ENCODE measurements at places on chromosomes 12 and 14.

DNA sequence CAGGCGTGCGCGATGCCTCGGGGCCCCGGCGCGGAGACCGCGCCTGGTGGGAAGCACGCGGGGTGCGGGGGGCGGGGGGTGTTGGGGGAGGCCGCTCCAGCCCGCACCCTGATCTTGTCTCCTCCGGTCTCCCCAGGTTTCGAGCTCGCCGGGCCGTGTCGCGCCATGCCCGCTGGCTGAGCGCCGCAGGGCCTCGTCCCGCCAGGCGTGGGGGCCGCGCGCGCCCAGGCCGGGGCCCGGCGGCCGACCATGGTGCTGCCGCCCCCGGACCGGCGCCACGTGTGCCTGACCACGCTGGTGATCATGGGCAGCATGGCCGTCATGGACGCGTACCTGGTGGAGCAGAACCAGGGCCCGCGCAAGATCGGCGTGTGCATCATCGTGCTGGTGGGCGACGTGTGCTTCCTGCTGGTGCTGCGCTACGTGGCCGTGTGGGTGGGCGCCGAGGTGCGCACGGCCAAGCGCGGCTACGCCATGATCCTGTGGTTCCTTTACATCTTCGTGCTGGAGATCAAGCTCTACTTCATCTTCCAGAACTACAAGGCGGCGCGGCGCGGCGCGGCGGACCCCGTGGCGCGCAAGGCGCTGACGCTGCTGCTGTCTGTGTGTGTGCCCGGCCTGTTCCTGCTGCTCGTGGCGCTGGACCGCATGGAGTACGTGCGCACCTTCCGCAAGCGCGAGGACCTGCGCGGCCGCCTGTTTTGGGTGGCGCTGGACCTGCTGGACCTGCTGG lies 2.4 kb downstream of the TMEM121 start:
- H3K4me3 ChIP-seq, result peak overlapping the region; percentile 56
- H3K27me3 ChIP-seq, result no peaks in the 10 kb centered on the region
- no peak overlapping the region for H3K27ac ChIP-seq
- DNase-seq, result no peak
- H3K4me1 ChIP-seq, result peaks cover 7% of the 10 kb centered on the region

DNA sequence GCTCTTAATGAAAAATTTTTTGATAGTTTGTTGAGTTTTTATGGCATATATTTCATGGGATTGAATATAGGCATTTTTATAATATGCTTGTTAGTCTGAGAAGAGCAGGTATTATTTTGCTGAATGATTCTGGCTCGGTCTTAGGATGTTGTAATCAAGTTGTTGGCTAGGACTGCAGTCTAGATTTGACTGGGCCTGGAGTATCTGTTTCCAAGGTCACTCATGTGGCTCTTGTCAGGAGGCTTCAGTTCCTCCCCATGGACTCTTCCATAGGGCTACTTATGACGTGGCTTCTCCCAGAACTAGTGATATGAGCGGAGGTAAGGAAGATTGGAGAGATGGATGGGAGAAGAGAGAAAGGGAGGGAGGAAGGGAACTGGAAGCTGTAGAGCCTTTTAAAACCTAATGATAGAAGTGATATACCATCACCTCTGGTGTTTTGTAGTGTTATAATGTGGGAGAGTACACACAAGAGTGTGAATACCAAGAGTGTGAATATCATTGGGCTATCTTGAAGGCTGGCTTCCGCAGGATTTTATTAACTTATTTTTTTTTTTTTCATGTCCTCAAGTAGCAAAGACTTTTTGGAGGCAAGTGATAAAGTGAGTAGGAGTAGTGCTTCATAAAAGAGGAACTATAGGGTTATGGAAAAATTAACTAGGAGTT lies 4.4 kb downstream of the MNAT1 start:
- no peak overlapping the region for H3K27ac ChIP-seq
- no peaks in the 10 kb centered on the region for H3K36me3 ChIP-seq
- peaks cover 11% of the 10 kb centered on the region for H3K4me1 ChIP-seq
- H3K4me3 ChIP-seq, result no peak overlapping the region
- DNase-seq, result no peak

- no peak for DNase-seq
- no peak overlapping the region for H3K27ac ChIP-seq
- no peaks in the 10 kb centered on the region for H3K36me3 ChIP-seq
- H3K27me3 ChIP-seq, result no peaks in the 10 kb centered on the region
Measured at GRCh38 chr14:86640288-86640687, 1110.3 kb downstream of the FLRT2 start.

GRCh38 chr14:81449576-81449975 lies 49.5 kb upstream of the STON2 start:
- H3K4me1 ChIP-seq, result no peaks in the 10 kb centered on the region
- H3K4me3 ChIP-seq, result no peak overlapping the region
- H3K27me3 ChIP-seq, result peaks cover 16% of the 10 kb centered on the region
- H3K36me3 ChIP-seq, result no peaks in the 10 kb centered on the region
- no peak overlapping the region for H3K27ac ChIP-seq

DNA sequence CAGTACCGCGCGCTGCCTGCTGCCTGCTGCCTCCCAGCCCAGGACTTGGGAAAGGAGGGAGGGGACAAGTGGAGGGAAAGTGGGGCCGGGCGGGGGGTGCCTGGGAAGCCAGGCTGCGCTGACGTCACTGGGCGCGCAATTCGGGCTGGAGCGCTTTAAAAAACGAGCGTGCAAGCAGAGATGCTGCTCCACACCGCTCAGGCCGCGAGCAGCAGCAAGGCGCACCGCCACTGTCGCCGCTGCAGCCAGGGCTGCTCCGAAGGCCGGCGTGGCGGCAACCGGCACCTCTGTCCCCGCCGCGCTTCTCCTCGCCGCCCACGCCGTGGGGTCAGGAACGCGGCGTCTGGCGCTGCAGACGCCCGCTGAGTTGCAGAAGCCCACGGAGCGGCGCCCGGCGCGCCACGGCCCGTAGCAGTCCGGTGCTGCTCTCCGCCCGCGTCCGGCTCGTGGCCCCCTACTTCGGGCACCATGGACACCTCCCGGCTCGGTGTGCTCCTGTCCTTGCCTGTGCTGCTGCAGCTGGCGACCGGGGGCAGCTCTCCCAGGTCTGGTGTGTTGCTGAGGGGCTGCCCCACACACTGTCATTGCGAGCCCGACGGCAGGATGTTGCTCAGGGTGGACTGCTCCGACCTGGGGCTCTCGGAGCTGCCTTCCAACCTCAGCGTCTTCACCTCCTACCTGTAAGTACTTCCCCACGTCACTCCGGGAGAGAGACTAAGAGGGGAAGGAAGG lies at the start of gene LGR5:
Gene LGR5 (plus strand): TSS at position 186 of the 732 bp plus-strand sequence. CDS start 283 bp downstream, at position 469.
- no peaks in the 10 kb centered on the region for H3K36me3 ChIP-seq
- H3K27ac ChIP-seq, result no peak within 1 kb of the TSS
- peaks cover 50% of the 10 kb centered on the region for H3K27me3 ChIP-seq
- peak; percentile 33 for DNase-seq

DNA sequence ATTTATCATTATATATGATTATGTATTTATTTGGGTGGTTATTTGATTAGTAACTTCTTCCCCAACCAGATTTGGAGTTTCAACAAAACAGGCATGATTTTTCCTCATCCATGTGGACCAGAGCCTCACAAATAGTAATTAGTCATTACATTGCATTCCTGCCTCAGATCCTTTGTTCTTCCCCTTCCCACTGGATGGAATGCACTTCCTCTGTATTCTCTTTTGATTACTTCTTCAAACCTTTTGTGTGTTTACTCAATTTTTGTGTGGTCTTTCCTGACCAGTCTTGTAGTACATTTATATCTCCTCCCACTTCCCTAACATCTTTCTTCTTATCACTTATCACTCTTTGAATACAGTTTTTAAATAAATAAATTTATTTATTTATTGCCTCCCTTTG lies 15.5 kb downstream of the SYT1 start:
- no peak overlapping the region for H3K27ac ChIP-seq
- H3K4me1 ChIP-seq, result peaks cover 10% of the 10 kb centered on the region
- DNase-seq, result peak; percentile 65
- H3K27me3 ChIP-seq, result no peaks in the 10 kb centered on the region

DNA sequence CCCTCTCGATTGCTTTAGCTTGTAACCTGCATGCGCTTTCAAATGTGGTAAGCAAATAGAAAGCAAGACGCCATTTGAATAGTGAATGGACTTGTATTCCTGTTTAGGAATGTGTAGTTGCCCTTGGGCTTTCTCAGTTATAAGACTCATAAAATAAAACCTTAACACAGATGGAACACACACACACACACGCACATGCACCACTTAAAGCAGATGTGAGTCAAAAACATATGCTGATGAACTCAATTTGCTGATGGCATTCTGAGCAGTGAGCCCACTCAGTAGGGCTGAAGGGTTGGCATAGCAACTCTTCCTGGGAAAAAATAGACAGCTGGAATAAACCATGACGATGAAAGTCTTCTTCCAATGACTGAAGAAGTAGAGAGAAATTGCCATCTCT lies 360.5 kb downstream of the APAF1 start:
- peaks cover 5% of the 10 kb centered on the region for H3K4me1 ChIP-seq
- no peaks in the 10 kb centered on the region for H3K36me3 ChIP-seq
- DNase-seq, result no peak
- H3K27ac ChIP-seq, result no peak overlapping the region
- H3K27me3 ChIP-seq, result no peaks in the 10 kb centered on the region

GRCh38 chr12:42757624-42758119 lies 168.1 kb upstream of the PRICKLE1 start:
- H3K4me1 ChIP-seq, result peaks cover 28% of the 10 kb centered on the region
- peak overlapping the region; percentile 8 for H3K4me3 ChIP-seq
- no peak for DNase-seq
- peak overlapping the region; percentile 93 for H3K27ac ChIP-seq
- H3K27me3 ChIP-seq, result no peaks in the 10 kb centered on the region

GRCh38 chr14:64510825-64511671 lies 6.5 kb downstream of the ZBTB1 start:
- no peak overlapping the region for H3K4me3 ChIP-seq
- peaks cover 5% of the 10 kb centered on the region for H3K36me3 ChIP-seq
- H3K27ac ChIP-seq, result no peak overlapping the region
- peak; percentile 35 for DNase-seq

- peaks cover 12% of the 10 kb centered on the region for H3K4me1 ChIP-seq
- no peaks in the 10 kb centered on the region for H3K36me3 ChIP-seq
- peak overlapping the region; percentile 39 for H3K27ac ChIP-seq
- DNase-seq, result peak; percentile 80
Measured at GRCh38 chr12:95318071-95318545, 100.5 kb downstream of the VEZT start.

- peak; percentile 95 for DNase-seq
- peak overlapping the region; percentile 46 for H3K27ac ChIP-seq
- peaks cover 31% of the 10 kb centered on the region for H3K4me1 ChIP-seq
- no peaks in the 10 kb centered on the region for H3K36me3 ChIP-seq
- H3K27me3 ChIP-seq, result no peaks in the 10 kb centered on the region
Measured at GRCh38 chr14:63896278-63896720, 43.5 kb downstream of the SYNE2 start.

GRCh38 chr14:68111097-68111852 lies 291.7 kb downstream of the RAD51B start:
- H3K4me1 ChIP-seq, result peaks cover 5% of the 10 kb centered on the region
- H3K27me3 ChIP-seq, result no peaks in the 10 kb centered on the region
- no peak for DNase-seq
- H3K27ac ChIP-seq, result no peak overlapping the region

- DNase-seq, result no peak
- peaks cover 16% of the 10 kb centered on the region for H3K4me1 ChIP-seq
- H3K4me3 ChIP-seq, result no peak overlapping the region
- no peaks in the 10 kb centered on the region for H3K27me3 ChIP-seq
Measured at GRCh38 chr12:47378907-47379306, 299.1 kb upstream of the AMIGO2 start.

DNA sequence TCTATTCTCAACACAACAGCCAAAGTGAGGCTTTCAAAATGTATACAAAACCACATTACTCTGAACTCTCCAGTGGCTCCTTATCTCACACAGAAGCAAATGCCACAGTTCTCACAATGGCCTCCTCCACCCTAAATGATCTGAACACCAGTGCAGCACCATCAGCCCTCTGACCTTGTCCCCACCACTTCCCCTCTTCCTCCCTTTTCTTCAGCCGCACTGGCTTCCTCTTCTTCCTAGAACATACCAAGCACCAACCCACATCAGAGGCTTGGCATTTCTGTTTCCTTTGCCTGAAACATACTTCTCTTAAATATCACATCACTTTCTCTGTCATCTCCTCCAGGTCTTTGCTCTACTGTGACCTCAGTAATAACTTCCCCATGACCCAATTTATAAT lies 66.3 kb downstream of the GPR135 start:
- H3K4me1 ChIP-seq, result no peaks in the 10 kb centered on the region
- no peak overlapping the region for H3K4me3 ChIP-seq
- H3K36me3 ChIP-seq, result no peaks in the 10 kb centered on the region

- no peaks in the 10 kb centered on the region for H3K27me3 ChIP-seq
- DNase-seq, result no peak
- no peak overlapping the region for H3K4me3 ChIP-seq
- H3K36me3 ChIP-seq, result no peaks in the 10 kb centered on the region
- no peak overlapping the region for H3K27ac ChIP-seq
Measured at GRCh38 chr14:75913183-75913582, 68.6 kb downstream of the TGFB3 start.

DNA sequence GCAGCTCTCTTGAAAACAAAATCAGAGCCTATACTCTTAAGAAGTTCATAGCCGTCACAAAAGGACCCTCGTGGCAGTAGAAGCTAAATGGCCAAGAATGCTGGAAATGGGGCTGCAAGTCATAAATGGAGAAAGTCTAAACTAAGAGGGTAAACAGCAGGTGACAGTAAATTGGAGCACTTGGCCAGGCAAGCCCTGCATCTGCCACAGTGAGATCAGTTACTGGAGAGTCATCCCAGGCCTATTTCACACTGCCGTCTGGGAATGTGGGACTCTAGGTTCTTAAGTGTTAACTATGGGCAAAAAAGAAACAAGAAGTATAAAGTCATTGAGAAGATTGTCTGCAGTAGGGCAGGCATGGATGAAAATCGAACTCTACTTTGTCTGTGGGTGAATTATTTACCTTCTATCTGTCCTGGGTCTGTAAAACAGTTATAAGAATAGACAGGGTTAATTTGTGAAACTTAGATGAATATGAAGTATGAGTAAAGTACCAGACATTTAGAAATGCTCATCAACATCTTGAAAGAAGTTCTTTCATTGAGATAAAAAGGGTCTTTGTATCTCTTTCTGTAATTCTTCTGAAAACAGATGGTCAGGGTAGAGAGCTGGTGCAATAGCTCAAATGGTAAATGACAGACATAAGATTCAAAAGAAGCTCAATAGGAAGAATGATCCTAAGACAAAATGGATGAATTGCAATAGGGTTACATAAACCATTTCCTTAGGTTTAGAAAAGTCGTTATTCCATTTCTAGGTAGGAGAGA lies 792.5 kb downstream of the DIO2 start:
- no peak for DNase-seq
- H3K4me3 ChIP-seq, result no peak overlapping the region
- no peaks in the 10 kb centered on the region for H3K36me3 ChIP-seq
- H3K27ac ChIP-seq, result no peak overlapping the region
- H3K4me1 ChIP-seq, result no peaks in the 10 kb centered on the region

GRCh38 chr14:62213516-62213915 lies 451.3 kb downstream of the SNAPC1 start:
- H3K27ac ChIP-seq, result no peak overlapping the region
- peak; percentile 92 for DNase-seq
- H3K27me3 ChIP-seq, result no peaks in the 10 kb centered on the region
- H3K4me1 ChIP-seq, result peaks cover 8% of the 10 kb centered on the region
- H3K4me3 ChIP-seq, result no peak overlapping the region

Measured in astrocyte (in vitro differentiated cells and primary cell).